ENCODE measurements at places on chromosomes 7 and 10. TPM values are rescaled to one million over a fixed set of nuclear protein-coding genes. Genes with fewer than 3 reads are reported as not detected.

The UTF1 gene
- 0.16 TPM for total RNA-seq

The ARF5 gene
- 169 TPM for total RNA-seq

The SPDYE1 gene
- total RNA-seq, result not detected

The RADIL gene
- total RNA-seq, result 8.6 TPM

The ZNF727 gene
- not detected for total RNA-seq

GRCh38 chr10:81953420-81953819 lies 78.4 kb downstream of the NRG3 start:
- H3K36me3 ChIP-seq, result no peaks in the 10 kb centered on the region
- no peak overlapping the region for H3K27ac ChIP-seq
- H3K4me3 ChIP-seq, result no peak overlapping the region
- DNase-seq, result no peak

GRCh38 chr7:121544726-121545125 lies 148.6 kb upstream of the FAM3C start:
- H3K27me3 ChIP-seq, result no peaks in the 10 kb centered on the region
- no peaks in the 10 kb centered on the region for H3K36me3 ChIP-seq
- no peaks in the 10 kb centered on the region for H3K4me1 ChIP-seq
- no peak overlapping the region for H3K4me3 ChIP-seq

DNA sequence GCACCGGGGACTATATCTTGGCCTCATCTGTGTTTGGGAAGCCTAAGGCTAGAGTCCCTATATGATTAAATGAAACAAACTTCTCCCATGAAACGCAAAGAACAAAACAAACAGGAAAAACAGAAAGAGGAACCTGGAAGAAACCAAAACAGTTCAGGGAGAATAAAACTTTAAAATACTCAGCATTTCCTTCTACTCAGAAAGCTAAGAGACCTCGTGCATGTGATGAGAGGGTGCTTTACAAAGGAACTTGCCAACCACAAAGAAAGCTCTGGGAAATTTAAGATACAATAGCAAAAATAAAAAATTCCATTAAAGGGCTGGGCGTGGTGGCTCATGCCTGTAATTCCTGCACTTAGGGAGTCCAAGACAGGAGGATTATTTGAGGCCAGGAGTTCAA lies 6.9 kb downstream of the PILRA start:
- no peak overlapping the region for H3K27ac ChIP-seq
- H3K36me3 ChIP-seq, result no peaks in the 10 kb centered on the region
- H3K4me1 ChIP-seq, result peaks cover 10% of the 10 kb centered on the region
- H3K4me3 ChIP-seq, result no peak overlapping the region
- no peaks in the 10 kb centered on the region for H3K27me3 ChIP-seq

DNA sequence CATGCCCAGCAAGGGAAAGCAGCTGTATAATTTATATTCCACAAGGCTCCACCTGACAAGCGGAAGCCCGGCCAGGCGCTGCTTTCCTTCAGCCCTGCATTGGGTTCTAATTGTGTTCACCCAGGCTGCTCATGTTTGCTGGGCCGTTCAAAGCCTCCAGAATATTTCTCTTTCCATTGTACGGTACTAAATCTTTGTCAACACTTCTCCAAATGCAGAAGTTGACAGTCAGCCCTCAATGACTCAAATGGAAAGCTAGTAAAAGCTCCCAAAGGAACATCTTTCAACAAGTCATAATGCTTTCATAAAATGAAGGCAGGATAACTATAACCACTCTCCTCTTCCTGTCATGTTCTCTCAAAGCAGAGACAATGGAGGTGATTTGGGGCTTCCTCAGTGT lies 17.8 kb upstream of the CPXM2 start:
- H3K4me3 ChIP-seq, result no peak overlapping the region
- H3K4me1 ChIP-seq, result no peaks in the 10 kb centered on the region
- H3K36me3 ChIP-seq, result no peaks in the 10 kb centered on the region
- no peaks in the 10 kb centered on the region for H3K27me3 ChIP-seq

DNA sequence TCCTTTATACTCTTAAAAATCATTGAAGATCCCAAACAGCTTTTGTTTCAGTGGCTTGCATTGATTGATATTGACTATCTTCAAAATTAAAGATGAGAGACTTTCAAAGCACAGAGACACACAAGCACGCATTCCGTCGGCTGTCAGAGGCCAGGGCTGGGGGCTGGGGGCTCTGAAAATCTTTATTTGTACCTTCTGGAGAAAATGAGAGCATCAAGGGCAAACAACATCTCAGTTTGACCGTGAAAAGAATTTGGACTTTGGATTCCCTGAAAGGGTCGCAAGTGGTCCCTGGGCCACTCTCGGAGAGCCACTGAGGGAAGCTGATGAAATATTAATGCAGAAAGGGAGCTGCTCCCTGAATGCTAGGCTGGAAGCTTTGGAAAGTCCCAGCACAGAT lies 96.4 kb downstream of the CHST15 start:
- no peak overlapping the region for H3K27ac ChIP-seq
- no peaks in the 10 kb centered on the region for H3K27me3 ChIP-seq
- no peak overlapping the region for H3K4me3 ChIP-seq
- no peaks in the 10 kb centered on the region for H3K36me3 ChIP-seq

DNA sequence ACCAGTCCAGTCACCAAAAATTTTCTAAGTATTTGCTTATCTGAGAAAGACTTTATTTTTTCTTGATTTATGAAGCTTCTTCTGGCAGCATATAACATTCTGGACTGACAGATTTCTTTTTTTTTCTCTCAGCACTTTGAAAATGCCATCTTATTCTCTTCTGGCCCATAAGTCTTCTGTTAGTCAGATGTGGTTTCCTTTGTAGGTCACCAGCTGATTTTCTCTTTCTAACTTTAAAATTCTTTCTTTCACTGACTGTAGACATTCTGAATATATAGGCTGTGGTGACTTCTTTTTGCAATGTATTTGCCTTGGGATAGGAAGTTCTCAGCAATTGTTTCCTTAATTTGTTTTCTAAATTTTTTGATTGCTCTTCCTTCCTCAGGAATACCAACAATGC lies 172.5 kb downstream of the CCDC7 start:
- no peak overlapping the region for H3K27ac ChIP-seq
- no peak for DNase-seq
- no peaks in the 10 kb centered on the region for H3K27me3 ChIP-seq
- no peaks in the 10 kb centered on the region for H3K36me3 ChIP-seq

GRCh38 chr7:104883248-104883717 lies 130.7 kb upstream of the KMT2E start:
- no peaks in the 10 kb centered on the region for H3K36me3 ChIP-seq
- no peaks in the 10 kb centered on the region for H3K4me1 ChIP-seq
- no peak for DNase-seq
- no peaks in the 10 kb centered on the region for H3K27me3 ChIP-seq
- no peak overlapping the region for H3K4me3 ChIP-seq

GRCh38 chr10:131921184-131921583 lies 20.4 kb downstream of the PPP2R2D start:
- peaks cover 21% of the 10 kb centered on the region for H3K36me3 ChIP-seq
- H3K27ac ChIP-seq, result peak overlapping the region; percentile 78
- no peak for DNase-seq
- peaks cover 7% of the 10 kb centered on the region for H3K4me1 ChIP-seq
- no peak overlapping the region for H3K4me3 ChIP-seq
- no peaks in the 10 kb centered on the region for H3K27me3 ChIP-seq

GRCh38 chr10:109880886-109881768 lies 42.2 kb downstream of the XPNPEP1 start:
- no peak overlapping the region for H3K4me3 ChIP-seq
- no peak overlapping the region for H3K27ac ChIP-seq
- no peak for DNase-seq
- peaks cover 48% of the 10 kb centered on the region for H3K36me3 ChIP-seq
- no peaks in the 10 kb centered on the region for H3K4me1 ChIP-seq

DNA sequence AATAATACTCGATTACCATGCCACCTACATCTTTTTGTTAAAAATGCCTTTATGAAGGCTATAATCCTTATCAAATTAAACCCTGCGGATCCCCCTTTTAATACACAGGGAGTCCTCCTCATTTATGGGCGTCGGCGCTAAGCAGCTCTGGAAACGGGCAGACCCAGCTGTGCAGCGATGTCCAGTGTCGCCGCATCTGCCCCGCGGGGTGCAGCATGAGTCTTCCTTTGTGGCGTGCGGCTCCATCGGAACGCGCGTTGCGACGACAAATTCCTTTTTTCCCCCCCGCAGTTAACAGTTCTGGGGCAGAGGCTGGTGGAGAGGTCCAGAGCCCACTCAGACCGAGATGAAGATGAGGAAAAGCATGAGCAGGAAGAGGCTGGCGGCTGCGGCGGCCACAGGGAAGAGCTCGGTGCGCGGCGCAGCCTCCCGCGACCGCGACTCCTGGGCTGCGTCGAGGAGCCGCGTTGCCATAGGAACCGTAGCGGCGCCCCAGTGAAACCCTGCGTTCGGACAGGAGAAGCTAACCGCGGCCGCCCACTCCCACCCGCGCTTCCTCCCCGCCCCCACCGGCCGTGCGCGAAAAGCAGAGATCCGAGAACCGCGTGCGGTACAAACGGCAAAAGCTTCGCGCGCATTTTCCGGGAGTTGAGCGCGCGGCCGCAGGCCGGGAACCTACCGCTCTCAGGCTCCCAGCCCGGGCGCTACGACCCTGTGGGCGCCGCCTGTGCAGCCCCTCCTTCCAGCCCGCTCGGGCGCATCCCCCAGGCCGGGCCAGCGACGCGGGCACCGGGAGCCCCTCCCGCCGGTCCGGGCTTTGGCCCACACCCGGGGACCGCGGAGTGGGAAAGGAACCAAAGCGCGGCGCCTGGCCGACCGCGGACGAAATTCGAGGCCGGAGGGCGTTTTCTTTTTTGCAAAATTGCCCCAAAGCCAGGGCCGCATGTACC lies 130.6 kb downstream of the SPAG6 start:
- no peak overlapping the region for H3K4me3 ChIP-seq
- no peaks in the 10 kb centered on the region for H3K36me3 ChIP-seq
- DNase-seq, result no peak
- no peaks in the 10 kb centered on the region for H3K4me1 ChIP-seq
- H3K27me3 ChIP-seq, result no peaks in the 10 kb centered on the region
- H3K27ac ChIP-seq, result no peak overlapping the region

DNA sequence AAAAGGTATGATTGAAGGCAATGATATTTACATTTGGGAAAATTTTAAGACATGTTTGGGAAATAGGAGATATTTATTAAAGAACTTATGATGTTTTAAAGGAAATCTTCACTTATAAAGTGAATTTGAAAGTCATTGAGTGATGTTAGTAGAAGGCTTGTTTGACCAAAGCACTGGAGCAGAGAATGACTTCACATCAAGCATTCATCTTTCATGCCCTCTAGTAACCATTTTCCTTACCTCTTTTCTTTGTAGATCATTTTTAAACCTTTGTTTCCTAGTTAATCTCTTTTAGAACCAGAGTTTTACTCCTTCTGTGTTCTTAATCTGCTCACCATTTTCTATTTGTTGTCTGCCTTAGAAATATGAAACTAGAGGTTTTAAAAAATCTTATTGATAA lies 111.3 kb upstream of the FOXP2 start:
- H3K4me3 ChIP-seq, result no peak overlapping the region
- no peak for DNase-seq
- H3K27ac ChIP-seq, result no peak overlapping the region

DNA sequence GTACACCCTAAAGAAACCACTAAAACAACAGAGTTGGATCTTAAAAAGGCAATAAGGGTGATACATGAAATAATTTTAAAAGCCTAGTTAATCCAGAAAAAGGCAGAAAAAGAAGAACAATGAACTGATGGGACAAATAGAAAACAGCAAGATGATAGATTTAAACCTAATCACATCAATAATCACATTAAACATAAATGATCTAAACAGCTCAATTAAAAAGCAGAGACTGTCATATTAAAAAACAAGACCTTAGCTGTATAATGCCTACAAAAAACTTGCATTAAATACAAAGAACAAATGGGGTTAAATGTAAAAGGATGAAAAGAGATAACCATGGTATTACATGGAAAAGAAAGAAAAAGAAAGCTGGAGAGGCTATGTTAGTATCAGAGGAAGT lies 96.2 kb downstream of the RTKN2 start:
- no peak overlapping the region for H3K27ac ChIP-seq
- H3K27me3 ChIP-seq, result no peaks in the 10 kb centered on the region
- H3K36me3 ChIP-seq, result no peaks in the 10 kb centered on the region
- no peaks in the 10 kb centered on the region for H3K4me1 ChIP-seq
- H3K4me3 ChIP-seq, result no peak overlapping the region

GRCh38 chr7:71687831-71688599 lies 556.1 kb downstream of the GALNT17 start:
- H3K4me1 ChIP-seq, result no peaks in the 10 kb centered on the region
- H3K27me3 ChIP-seq, result no peaks in the 10 kb centered on the region
- DNase-seq, result no peak
- H3K27ac ChIP-seq, result no peak overlapping the region

DNA sequence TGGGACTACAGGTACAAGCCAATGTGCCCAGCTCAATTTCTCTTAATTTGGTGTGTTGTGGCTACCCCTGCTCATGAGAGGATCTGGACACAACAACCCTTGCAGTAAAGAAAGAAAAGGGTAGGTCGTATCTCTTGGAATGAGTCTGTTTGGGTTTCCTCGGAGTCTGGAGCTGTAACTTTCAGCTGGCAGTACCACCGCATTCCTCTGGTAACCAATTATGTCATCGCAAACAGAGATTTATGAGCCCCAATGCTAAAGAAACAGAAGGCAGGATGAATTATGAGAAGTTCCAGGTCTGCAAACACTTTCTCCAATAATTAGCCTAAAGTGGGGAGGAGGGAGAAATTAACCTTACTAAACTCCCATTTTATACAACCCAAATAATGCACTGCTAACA lies 186.6 kb upstream of the NRP1 start:
- no peak overlapping the region for H3K27ac ChIP-seq
- H3K4me1 ChIP-seq, result no peaks in the 10 kb centered on the region
- H3K36me3 ChIP-seq, result no peaks in the 10 kb centered on the region
- H3K27me3 ChIP-seq, result no peaks in the 10 kb centered on the region
- DNase-seq, result no peak

DNA sequence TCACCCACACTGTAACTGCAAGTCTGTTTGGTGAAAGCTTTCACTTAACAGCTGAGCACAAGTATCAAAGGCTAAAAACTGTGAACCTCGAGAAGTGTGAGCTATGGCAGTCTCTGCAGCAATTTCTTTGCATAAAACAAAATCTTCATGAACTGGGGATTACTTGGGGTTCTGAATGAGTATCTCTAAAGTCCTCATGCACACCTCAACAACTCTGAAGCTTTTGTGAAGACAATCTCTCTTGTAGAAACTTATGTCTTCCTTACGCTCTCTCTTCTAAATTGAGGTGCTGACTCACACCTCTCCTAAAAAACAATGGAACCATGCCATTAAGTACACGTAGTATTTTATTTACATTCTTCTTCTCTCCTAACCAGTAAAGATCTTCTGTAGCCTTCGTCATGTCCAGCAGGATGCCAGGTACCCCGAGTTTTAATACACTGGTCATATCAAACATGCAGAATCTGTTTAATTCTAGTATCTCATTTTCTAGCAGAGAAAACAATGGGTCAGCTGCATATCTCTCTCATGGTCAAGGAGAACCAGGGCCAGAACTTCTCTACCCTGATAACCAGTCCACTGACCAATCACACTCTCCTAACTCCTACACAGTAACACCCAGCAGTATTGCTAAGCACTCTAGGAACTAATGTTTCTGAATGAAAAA lies 76.9 kb downstream of the UBE2H start:
- H3K27ac ChIP-seq, result peak overlapping the region; percentile 75
- DNase-seq, result peak; percentile 85
- no peaks in the 10 kb centered on the region for H3K27me3 ChIP-seq
- H3K36me3 ChIP-seq, result no peaks in the 10 kb centered on the region
